ENCODE measurements at places on chromosomes 3 and 15.

- DNase-seq = no peak
These were observed 79.4 kb downstream of the ZPLD1 start for GRCh38 chr3:102514241-102514640.

- peak; percentile 28 for DNase-seq
These were observed 951 bp downstream of the TARS3 start for GRCh38 chr15:101723171-101723873.

- DNase-seq = peak; percentile 47
These were observed 560 bp downstream of the ST6GAL1 start for GRCh38 chr3:186930641-186931531.

- no peak for DNase-seq
These were observed 56.7 kb upstream of the SNRPA1 start for GRCh38 chr15:101351736-101352135.

DNA sequence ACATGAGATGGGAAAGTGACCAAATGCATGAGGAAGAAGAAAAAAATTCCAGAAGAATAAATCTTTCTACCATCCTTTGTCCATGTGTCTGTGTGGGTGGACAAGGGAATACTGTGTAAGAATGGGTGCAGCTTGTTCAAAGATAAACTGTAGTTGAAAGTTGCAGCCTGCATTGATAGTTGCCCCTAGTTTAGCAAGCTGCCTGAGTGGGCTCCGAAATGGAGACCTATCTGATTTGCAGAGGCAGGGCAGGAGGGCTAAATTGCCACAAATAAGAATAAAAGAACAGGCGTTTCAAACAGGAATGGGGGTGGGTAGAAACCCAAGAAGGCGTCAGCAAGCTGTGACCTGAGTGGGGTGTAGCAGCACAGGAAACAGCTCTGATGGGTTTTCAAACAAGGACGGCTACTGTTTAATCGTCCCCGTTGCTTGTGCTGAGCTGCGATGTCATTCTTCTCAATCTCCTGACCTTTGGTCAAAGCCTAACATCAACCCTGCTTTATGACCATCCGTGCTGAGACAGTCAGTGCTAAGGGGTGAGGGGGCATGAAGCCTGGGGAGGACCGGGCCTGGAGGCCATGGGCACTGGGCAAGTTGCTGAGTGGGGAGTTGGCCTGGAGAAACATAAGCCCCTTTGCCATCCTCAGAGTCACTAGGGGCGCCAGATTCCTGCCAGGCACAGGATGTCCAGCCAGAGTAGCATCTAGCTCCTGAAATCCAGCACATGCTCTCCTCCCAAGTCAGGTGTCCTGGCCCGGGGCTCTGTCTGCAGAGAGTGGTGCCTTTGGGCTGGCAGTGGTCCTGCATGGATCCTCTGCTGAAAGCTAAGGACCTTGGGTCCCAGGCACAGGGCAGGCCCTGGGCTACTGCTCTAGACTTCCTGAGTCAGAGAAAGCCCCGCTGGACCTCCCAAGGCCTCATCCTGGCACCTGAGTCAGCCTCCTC lies 19.2 kb upstream of the C15orf39 start:
- DNase-seq = no peak

DNA sequence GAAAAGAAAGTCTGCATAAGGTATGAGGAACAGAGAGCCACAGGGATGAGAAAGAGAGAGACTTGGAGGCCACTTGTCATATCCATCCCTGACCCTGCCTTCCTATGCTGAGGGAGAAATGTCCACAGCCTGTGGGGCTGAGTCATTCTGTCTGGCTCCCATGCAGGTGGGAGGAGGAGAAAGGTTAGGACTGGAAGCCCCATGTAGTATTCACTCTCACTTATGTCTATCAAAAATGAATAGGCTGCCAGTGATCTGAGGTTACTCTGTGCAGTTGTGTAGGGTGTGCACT lies 71.3 kb downstream of the RAB11A start:
- no peak for DNase-seq

GRCh38 chr3:151142929-151143328 lies 57.5 kb downstream of the MED12L start:
- DNase-seq = no peak

GRCh38 chr3:72171463-72171881 lies 386.5 kb upstream of the PROK2 start:
- DNase-seq = peak; percentile 20

DNA sequence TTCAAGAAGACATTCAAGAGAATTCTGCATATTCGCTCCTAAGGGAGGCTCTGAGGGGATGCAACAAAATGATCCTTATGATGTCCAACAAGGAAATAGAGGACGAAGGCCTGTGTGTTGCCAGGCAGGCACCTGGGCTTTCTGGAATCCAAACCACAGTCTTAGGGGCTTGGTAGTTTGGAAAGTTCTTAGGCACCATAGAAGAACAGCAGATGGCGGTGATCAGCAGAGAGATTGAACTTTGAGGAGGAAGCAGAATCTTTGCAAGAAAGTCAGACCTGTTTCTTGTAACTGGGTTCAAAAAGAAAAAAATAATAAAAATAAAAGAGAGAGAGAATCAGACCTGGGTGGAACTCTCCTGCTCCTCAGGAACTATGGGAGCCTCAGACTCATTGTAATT lies 11.7 kb upstream of the ATG7 start:
- DNase-seq = no peak

- DNase-seq = no peak
These were observed 12.1 kb downstream of the EPHB1 start for GRCh38 chr3:134807189-134807588.

GRCh38 chr3:4533489-4534443 lies 40.6 kb downstream of the ITPR1 start:
- peak; percentile 3 for DNase-seq

DNA sequence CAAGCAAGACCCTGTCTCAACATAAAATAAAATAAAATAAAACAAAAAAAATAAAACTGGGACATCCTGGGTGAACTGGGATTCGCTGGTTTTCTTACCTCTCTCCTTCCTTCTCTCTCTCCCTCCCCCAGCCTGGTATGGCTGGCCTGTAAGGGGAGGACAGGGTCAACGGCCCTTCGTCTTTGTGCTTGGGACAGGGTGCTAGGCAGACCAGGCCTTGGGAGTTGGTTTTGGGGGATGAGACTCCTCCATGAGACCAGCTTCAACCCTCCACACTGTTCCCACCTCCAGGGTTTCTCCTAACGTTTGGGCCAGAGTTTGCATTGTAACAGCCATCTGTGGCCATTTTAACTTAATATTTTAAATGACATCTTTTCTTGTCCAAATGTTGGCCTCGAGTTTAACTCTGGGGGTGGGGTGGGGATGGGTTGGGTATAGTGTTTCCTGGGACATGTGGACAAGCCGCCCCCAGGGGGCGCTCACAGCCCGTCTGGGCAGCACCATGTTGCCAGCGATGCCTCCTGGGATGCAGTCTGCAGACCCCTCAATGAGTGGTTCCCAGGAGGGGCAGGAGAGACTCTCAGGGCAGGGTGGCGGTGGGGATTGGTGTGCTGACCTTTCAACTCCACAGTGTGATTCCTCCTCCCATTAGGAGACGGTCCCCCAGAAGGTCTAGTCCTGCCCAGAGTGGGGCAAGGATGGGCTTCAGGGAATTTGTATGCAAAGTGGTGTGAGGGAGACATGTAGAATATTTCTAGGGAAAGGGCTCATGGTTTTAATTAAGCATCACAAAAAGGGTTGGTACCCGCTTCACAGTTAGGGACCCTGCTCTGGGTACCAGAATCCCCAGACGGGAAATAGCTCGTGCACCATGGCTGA lies 37.7 kb upstream of the LCTL start:
- DNase-seq = peak; percentile 71

GRCh38 chr3:55607844-55608243 lies 120.7 kb upstream of the WNT5A start:
- no peak for DNase-seq

DNA sequence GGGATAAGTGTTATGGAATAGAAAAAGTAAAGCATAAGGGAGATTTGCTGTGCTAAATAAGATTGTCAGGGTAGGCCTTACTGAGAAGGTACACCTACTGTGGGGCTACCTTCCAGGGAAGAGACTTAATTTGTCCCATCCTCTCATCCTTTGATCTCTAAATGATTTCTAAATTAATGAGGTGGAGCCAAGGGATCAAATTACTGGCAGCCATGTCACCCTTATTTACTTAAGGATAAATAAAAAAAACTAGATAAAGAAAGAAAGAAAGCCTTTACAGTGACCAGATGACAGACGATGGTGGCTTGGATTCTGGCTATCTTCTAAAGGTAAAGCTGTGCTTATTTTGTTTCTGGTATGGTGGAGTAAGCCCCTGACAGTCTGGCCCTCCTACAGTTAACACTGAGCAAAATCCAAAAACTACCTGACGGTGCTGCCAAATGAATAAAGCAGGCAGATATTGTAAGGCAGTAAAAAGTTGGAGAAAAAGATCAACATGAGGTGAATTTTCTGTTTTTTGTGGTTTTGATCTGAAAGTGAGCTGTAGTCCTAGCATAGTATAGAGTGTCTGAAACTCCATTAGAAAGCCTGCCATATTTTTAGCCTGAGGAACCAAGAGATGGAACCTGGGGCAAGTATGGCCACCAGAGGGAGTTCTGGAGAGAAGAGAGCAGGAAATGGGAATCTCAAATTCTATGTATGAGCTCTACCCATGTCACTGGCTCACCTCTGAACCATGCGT lies 285.1 kb upstream of the MANF start:
- DNase-seq = peak; percentile 55

DNA sequence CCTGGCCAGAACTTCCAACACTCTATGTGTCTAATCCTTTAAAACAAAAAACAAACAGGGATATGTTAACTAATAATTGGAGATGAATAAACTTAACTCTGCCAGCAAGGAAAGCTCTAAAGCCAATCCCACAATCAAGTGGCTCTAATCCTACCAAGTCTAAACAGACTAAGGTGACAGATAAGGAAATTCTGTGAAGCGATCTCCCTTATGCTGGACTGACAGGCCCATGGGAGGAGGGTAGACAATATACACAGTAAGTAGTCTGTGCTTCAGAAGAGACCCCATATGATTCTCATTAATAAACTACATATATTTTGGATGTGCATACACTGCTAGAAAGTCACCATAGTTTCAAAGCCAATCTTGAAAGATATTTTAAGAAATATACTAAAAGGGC lies 10.1 kb downstream of the VPS13C start:
- DNase-seq = no peak

DNA sequence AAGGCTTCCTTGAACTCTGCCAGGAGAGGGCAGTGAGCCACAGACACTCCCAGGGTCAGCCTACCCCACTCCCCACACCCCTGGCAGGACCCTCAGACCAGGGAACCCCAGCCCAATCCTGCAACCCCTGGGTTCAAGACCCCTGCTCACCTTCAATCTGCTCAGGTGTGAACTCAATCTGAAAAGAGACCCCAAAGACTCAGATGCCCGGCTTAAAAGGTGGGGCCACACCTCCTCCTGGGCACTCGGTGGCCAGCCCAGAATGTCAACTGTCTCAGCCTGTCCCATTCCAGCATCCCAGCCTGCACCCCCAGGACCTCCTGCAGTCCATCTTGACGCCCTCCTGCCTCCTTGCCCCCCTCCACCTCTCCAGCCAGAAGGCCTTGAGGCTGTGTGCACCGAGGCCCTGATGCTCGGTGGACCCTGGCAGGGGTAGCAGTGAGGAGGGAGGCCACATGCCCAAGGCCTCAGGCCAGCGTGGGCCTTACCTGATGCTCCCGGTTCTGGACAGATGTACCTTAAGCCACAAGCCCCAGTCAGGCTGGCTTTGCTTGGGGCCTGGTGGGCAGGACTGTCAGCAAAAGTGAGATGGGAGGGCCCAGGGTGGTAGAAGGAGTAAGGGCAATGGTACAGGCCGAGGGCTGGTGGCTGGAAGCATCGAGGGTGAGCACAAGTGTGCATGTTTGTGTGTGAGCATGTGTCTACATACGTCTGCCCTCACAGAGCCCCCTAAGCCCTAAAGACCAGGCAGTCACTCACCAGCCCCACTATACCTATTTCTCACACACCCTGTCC lies 2.2 kb downstream of the MYL3 start:
- DNase-seq = no peak

DNA sequence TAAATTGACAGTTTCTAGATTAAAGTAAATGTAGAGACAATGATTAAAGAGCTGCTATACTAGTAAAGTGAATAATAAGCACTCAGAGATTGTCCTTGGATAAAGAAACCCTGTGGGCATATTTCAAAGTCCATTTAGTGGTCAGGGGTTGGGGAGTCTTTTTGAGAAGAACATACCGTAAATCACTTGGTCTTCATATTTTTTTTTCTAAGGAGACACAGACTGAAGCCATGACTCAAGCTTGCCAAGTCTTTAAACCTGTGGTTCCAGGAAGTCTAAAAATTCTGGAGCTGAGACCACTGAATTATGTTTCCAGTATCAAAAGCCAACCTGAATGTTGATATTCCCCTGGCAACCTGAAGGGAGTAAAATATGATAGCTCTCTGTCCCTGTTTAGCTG lies 171.0 kb downstream of the TPRG1 start:
- DNase-seq = no peak

- peak; percentile 37 for DNase-seq
These were observed 424 bp downstream of the HAUS2 start for GRCh38 chr15:42549032-42549491.

Data from fibroblast of skin of scalp (primary cell).